NT2/D1 (cell line): ENCODE measurements at places on chromosomes 13 and 19.
A peak's percentile ranks its signal among the peaks of the same experiment; 100 is the strongest.

- DNase-seq, result no peak
These were observed 2.9 kb downstream of the FLT3 start for GRCh38 chr13:28097503-28097902.

DNA sequence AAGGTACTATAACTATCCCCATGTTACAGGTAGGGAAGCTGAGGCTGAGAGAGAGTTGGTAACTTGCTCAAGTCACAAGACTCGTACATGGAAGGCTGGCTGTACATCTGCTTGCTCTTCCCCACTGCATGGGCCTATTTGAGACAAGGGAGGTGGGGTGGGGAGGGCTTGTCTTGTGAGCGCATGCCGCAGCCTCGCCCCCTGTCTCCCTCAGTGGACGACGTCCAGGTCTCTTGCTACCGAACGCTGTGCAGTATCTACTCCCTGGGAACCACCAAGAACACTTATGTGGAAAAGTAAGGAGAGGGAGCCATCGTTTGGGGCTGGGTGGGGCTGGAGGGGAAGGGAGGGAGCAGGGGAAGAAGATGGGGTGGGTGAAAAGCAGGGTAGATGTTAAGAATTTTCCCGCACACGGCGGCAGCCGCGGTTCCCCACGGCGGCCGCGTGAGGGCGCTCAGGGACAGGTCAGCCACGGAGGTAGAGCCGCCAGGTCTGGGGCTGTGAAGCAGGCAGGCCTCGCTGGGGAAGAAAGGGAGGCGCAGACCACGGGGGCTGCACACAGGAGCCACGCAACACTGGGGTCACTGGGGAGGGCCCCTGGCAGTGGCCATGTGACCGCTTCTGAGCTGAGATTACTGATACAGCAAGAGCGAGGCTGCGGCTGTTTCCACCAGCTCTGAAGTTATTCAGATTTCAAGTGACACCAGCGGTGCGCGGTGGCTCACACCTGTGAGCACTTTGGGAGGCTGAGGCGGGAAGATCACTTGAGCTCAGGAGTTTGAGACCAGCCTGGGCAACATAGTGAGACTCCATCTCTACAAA, 81.5 kb downstream of the RYR1 start:
- DNase-seq, result peak; percentile 44

- DNase-seq, result no peak
These were observed 25.9 kb downstream of the PEG3 start for GRCh38 chr19:56814656-56815055.

GRCh38 chr13:27917121-27917947, 2.5 kb upstream of the PDX1 start:
- DNase-seq, result no peak

- no peak for DNase-seq
These were observed 1.1 kb upstream of the GRTP1 start for GRCh38 chr13:113364901-113365582.

DNA sequence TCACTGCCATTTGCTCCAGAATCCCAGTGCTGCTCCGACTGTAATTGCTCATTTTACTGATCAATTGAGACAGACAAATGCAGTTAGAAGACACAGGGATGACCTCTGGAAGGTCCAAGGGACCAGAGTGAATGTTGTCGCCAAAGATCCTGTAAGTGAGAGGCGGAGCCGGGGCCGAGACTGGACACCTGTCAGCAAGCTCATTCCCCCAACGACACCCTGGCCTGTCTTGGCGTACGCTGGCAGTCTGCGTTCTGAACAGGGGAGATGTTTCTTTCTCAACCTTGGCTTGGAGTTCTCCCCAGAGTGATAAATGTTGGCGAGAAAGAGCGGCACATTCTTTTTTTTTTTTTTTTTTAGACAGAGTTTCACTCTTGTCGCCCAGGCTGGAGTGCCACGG, 24.2 kb downstream of the GADD45B start:
- DNase-seq, result no peak

GRCh38 chr19:46271481-46272197, 25.2 kb upstream of the HIF3A start:
- DNase-seq, result no peak

GRCh38 chr19:13132471-13133180, 14.6 kb downstream of the NACC1 start:
- DNase-seq, result no peak

- no peak for DNase-seq
These were observed 38.7 kb upstream of the CYSLTR2 start for GRCh38 chr13:48615049-48615448.

DNA sequence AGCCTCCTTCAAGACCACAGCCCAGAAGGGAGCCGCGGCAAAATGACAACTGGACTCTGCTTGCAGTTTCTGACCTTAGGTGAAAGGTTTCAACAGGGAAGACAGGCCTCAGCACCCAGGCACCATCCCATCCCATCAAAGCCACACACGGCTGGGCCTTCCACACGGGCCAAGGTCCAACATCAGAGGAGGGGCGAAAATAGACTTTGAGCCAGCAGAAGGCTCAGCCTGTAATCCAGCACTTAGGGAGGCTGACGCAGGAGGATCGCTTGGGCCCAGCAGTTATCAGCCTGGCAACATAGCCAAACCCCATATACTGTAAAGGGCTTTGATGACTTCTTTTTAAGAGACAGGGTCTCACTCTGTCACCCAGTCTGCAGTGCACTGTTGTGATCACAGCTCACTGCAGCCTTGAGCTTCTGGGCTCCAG, 26.8 kb upstream of the TINCR start:
- DNase-seq, result no peak

DNA sequence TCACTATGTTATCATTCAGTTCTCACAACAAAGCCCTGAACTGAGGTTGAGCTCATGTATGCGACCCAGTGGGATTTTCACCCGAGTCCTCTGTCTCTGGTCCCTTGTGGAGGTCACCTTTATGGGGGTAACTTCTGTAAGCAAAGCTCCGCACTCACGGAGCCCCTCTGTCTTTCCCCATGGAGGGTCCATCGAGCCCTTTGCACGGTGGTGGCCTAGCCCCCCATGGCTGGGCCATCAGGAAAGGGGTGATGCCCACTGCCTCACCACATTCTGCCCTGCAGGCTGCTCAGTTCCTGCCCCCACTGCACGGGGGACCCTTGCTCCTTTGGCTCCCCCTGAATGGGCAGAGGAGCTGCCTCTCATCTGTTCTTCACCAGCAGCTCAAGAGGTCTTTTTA, 39.6 kb downstream of the CHST8 start:
- no peak for DNase-seq

GRCh38 chr13:98556142-98556816, 20.6 kb downstream of the STK24 start:
- no peak for DNase-seq

DNA sequence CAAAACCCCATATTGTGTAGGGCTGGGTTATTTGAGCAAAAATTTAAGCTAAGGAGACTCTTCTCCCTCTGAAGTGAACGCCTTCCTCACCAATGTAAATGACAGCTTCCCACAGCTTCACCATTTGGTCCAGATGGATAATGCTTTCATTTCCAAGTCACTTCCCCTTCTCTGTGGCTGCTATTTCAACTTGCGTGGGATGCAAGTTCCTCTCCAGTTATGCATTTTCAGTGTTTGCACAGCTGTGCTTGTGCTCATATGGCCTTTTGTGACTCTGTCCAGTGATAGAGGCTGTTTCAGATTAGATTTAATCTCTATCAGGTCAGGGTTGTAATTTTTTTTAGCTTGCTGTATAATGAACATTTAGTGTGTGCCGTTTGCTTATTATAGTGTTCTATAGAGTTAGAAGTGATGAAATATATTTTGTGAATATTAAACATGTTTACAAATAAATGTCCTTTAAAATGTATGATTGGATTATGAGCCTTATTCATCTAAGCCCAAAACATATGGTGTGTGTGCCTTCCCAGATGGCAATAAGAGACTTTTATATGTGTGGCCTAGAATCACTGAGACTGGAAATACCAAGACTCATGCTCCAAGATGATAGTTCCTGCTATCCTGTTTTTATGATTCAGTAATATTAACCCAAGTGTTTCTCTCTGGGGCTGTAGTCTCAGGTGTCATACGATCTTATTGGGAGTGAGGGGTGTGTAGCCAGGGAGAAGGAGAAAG, 86.6 kb downstream of the TNFRSF19 start:
- no peak for DNase-seq

DNA sequence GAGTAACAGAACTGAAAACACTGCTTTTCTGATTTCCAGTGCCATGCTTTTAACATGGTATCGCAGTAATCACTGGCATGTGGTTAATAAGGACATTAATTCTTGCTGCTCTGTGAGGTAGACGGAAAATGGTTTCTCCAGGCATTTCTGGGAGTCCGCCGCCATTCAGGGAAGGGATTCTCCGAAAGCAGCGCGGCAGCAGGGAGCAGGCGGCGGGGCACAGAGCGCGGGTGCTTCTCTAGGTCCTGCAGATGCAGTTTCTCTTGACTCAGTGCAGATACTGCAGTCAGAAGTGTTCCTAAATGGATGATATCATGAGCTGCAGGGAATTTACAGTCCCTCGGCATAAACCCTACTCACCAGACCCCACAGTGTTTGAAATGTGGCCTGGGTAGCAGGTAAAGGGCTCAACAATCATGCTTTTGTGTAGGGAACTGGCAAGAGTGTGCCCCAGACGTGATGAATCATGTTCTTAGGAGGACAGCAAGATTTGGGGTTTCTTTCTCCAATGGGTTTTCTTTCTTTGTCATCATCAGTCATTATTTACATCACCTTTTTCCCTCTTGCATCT, 338.6 kb upstream of the ARGLU1 start:
- DNase-seq, result no peak

- DNase-seq, result no peak
These were observed 8.1 kb downstream of the KLK1 start for GRCh38 chr19:50815439-50815838.

GRCh38 chr13:41651413-41652058, 194.2 kb downstream of the RGCC start:
- DNase-seq, result no peak

DNA sequence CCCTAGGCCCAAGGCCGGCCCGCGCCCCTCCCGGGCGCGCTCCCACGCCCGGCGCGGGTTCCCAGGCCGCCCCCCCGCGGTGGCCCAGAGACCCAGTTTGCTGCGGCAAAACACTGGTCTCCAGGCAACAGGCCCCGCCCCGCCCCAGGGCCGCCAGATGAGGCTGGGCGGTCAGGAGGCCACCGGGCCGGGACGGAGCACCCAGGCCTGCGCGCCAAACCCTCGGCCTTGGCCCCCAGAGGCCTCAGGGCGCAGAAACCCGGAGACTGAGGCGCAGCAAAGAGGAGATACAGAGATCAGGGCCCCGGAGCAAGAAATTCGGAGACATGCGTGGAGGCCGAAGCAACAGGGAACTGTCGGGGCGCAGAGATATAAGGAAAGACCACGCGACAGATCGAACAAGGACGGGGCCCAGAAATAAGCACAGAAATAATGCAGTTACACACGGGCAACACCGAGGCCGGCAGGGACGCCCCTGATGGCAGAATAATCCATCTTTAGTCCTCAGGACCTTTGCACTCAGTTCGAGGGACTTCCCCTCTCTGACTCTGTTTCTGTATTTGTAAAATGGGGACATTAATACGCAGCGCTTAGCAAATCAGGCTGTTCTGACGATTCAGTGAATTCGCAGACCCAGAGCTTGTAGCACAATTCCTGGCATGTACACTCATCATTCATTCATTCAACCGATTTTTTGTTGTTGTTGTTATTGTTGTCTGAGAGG, 20.8 kb upstream of the ERCC1 start:
- no peak for DNase-seq

DNA sequence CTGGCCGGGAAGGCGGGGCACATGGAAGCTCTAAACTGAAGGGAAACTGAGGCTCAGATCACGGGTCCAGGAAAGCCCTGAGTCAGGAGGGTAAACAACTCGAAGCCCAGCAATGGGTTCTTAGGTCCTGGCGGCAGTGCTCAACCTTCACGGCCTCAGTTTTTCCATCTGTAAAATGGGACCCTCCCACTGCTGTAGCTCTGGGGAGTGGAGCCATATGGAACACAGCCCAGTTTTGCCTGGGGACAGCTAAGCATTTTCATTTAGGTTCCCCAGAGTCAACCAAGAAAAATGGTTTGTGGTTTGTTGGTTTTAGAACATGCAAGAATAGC, 30.4 kb downstream of the CEBPG start:
- DNase-seq, result no peak

DNA sequence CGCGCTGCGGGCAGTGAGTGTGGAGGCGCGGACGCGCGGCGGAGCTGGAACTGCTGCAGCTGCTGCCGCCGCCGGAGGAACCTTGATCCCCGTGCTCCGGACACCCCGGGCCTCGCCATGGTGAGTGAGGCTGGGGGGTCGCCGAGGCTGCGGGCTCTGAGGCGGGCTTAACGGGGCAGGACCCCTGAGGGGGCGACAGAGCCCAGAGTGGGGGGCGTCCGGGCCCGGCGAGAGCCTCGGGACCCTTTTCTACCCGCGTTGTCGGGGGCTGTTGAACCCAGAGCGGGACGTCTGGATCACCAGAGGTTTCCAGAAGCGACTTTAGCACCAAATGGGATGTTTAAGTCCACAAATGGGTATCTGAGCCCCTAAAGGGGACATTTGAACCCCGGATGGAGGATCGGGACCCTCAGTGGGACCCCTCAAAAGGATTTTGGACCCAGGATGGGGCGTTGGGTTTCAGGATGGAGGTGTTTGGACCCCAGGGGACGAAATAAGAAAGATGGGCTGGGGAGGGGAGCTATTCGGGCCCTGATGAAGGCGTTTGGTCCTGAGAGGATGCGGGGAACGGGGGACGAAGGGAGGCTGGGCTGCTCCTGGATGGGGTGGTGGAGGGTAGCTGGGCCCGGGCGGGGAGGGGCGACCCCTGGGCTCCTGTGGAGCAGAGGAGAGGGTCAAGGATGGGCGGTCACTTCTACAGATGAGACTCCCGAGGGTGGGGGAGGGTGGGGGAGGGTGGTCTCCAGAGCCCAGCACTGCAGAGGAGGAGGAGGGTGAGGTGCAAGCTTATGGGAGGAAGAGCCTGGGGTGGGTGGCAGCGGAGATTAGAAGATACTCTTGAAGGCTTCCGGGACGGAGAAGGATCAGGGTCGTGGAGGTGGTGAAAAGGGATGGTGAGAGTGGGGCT, at the start of gene CALM3:
TSS of gene CALM3 (plus strand) at position 13 of the 907 bp plus-strand sequence. CDS start at position 118, 105 bp downstream.
- no peak for DNase-seq

- no peak for DNase-seq
These were observed 3.4 kb upstream of the POU4F1 start for GRCh38 chr13:78606471-78607408.

DNA sequence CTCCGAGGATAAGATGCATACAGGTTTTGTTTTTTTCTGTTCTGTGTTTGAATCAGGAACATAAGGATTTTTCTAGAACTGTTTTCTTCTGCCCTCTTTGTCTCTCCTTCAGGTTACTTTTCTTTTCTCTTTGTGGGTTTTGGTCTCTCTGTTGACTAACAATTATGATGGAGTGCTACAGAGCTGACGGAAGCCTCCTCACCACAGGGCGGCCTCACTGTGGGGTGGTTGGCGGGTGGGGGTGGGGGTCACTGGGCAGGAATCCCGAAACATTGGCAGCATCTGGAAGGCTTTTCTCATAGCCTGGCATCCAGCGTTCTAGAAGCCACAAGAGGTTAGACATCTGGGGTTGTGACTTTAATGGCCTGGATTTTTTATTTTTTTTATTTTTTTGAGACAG, 12.0 kb upstream of the MATK start:
- DNase-seq, result no peak
